Activated T-cell treated with anti-CD3 and anti-CD28 coated beads, Interleukin-2, amount 50 U/mL, for 72 hours (primary cell): ENCODE measurements at places on chromosomes 3 and 15. TPM values are rescaled to one million over a fixed set of nuclear protein-coding genes. Genes with fewer than 3 reads are reported as not detected.

DNA sequence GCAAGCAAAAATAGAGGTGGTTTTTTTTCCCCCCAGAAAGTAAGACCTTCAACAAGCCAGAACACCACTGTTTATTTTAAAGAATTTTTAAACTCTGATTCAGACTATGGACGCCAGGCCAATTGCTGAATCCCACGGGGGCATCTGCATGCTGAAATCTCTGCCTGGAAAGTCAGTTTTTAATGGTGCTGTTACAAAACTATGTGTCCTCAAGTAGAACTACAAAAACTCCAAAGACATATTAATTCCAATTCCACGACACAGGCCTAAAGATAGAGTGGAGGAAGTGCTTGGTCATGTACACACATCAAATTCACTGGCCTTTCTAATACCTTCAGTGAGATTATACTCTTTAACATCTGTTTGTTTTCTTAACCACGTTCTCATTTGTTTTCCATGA, 490.5 kb upstream of the NR2F2 start:
- no peak overlapping the region for H3K4me3 ChIP-seq
- no peaks in the 10 kb centered on the region for H3K27me3 ChIP-seq
- no peak overlapping the region for H3K27ac ChIP-seq

DNA sequence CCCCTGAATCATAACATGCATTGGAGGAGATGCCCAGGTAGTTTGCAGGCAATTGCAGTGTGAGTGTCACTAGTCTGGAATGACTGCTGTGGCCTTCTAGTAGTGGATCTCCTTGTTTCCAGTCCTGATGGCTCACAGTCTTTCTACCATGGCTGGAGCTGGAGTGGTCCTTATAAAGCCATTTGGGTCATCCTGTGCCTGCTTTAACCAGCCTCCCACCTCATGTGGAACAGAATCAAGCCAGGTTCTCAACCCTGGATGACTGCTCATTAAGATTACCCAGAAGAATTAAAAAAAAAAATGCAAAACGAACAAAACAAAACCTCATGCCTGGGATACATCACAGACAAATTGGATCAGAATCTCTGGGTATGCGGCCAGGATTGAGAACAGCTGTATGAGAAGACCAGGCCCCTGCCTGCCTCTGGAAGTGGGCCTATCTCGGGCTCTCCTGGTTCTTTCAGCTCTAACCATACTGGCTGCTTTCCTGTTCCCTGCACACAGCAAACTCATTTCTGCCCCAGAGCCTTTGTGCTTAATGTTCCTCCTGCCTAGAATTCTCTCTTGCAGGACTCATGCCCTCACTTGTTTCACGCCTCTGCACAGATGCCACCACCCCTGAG, 96.4 kb downstream of the ITPR1 start:
- no peak for DNase-seq
- no peak overlapping the region for H3K4me3 ChIP-seq
- no peaks in the 10 kb centered on the region for H3K36me3 ChIP-seq

DNA sequence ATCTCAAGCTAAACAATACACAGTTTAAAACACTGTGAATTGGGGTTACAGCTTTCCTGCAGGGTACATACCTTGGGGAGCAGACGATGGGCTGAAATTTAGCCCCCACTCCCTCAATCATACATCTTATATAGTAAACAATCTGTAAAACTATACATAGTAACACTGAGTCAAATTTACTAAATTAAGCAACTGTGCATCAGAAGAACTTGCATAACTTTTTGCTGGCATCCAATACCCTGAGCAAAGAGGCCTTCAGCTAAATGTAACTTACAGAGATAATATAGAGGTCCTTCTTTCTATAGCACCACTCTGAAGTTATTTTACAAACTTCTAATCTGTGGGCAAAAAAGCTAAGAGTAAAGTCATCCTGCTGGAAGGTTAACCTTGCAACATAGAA, 603.6 kb upstream of the TGFBR2 start:
- peaks cover 5% of the 10 kb centered on the region for H3K4me1 ChIP-seq
- DNase-seq, result no peak
- no peaks in the 10 kb centered on the region for H3K27me3 ChIP-seq
- peaks cover 1% of the 10 kb centered on the region for H3K36me3 ChIP-seq
- H3K27ac ChIP-seq, result no peak overlapping the region

DNA sequence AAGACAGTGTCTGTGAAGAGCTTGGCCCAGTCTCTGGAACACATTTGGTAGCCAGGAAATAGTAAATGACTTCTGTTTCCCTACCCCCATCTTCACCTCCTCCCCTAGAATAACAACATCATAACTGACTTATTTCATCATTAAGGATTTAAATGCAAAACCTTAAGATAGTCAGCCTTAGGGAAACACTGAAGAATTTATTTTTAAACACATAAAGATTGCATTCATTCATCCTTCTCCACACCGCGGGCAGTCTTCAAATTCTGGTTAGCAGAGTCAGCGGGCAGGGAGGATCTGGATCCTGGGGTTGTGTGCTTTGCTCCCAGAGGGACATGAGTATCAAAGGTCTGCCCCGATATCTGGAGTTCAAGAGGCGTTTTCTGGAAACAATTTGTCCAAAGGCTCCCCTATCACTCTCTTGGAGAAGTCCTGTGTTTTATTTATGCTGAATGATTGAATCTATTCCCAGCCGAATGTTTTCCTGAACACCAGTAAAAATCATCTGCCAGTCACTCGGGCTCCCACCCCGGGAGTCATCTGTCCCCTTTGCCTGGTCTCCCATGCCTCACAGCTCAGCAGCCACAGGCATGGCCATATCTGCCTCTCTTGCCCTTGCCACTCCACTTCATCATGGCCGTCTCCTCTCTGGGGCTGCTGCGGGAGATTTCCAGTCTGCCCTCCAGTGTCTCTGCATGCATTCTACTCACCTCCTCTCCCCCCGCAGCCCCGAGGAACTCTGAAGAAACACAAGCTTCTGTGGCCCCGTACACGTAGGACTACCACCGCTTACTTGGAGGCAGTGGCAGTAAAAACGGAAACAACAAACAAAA, 234.7 kb upstream of the CTDSPL start:
- H3K27me3 ChIP-seq, result no peaks in the 10 kb centered on the region
- no peak overlapping the region for H3K4me3 ChIP-seq
- H3K27ac ChIP-seq, result no peak overlapping the region
- H3K4me1 ChIP-seq, result no peaks in the 10 kb centered on the region
- no peaks in the 10 kb centered on the region for H3K36me3 ChIP-seq

DNA sequence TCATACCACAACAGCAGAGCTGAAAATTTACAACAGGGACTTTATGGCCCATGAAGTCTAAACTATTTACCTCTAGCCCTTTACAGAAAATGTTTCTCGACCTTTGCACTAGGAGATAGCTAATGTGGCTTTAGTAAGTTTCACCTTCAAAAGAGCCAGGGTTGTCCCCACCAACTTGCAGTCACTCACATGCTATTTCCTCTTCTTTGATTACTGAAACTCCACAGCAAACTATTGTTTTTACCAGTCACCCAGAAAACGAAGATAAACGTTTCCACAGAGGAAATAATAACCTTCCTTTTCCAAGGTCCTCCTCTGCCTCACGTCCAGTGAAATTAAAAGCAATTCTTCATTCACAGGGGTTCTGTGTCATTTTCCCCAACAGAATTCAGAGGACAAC, 48.2 kb downstream of the WWTR1 start:
- H3K4me1 ChIP-seq, result no peaks in the 10 kb centered on the region
- H3K36me3 ChIP-seq, result no peaks in the 10 kb centered on the region
- DNase-seq, result no peak
- H3K4me3 ChIP-seq, result no peak overlapping the region
- no peak overlapping the region for H3K27ac ChIP-seq

DNA sequence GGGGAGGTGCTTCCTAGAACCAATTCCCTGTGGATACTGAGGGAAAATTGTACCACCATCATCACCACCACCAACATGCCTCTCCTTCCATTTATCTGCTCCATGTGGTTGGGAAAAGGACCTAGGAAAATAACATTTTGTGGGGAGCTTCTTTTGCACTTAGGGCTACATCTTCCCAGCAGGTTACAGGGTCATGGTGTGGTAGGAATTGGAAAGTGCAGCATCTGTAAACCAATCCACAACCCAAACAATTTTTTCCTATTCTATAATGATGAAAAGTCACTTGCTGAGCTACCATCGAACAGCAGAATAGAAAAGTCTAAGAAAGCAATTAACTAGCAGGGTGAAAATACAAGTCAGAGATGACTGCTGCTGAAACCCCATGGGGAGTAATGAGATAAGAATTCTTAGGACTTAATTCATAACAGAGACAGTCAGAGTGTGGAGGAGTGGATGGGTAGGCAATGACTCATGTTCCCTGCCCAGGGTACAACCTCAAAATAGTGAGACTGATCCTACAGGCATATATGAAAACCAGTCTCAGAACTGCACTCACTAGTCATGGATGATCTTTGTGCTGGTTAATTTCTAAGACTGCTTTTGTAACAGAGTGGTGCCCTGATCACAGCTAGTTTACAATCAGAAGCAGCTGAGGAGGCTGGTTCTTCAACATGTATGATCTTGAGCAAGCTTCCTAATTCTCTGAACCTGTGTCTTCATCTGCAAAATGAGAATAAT, 38.1 kb upstream of the LEKR1 start:
- peak; percentile 56 for DNase-seq
- H3K27me3 ChIP-seq, result no peaks in the 10 kb centered on the region
- H3K36me3 ChIP-seq, result no peaks in the 10 kb centered on the region
- H3K27ac ChIP-seq, result peak overlapping the region; percentile 58
- H3K4me1 ChIP-seq, result peaks cover 47% of the 10 kb centered on the region

DNA sequence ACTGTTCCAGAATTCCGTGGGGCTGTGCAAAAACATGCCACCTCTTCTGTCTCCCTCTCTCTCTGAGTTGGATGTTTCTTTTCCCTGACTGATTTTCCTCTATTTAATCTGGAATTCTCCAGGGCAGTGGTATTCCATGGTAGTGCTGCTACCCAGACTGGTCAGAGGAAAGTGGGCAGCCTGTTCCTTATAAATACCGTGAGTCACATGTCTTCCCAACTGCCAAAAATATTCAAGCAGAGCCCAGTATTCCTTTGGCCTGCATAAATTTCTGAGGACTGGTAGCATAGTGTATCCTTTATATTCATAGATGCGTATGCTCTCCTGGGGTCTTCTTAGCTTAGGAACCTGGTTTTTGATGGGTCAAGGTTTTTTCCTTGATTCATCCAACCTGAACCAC, 40.9 kb downstream of the CEMIP start:
- no peaks in the 10 kb centered on the region for H3K36me3 ChIP-seq
- H3K27me3 ChIP-seq, result peaks cover 18% of the 10 kb centered on the region
- no peak overlapping the region for H3K27ac ChIP-seq
- H3K4me1 ChIP-seq, result no peaks in the 10 kb centered on the region
- DNase-seq, result no peak
- no peak overlapping the region for H3K4me3 ChIP-seq

- no peak overlapping the region for H3K27ac ChIP-seq
- no peak for DNase-seq
- H3K4me1 ChIP-seq, result no peaks in the 10 kb centered on the region
- peaks cover 32% of the 10 kb centered on the region for H3K27me3 ChIP-seq
- H3K4me3 ChIP-seq, result no peak overlapping the region
- H3K36me3 ChIP-seq, result no peaks in the 10 kb centered on the region
Measured at GRCh38 chr3:156233876-156234275, 113.5 kb downstream of the KCNAB1 start.

- peaks cover 27% of the 10 kb centered on the region for H3K4me1 ChIP-seq
- no peak overlapping the region for H3K4me3 ChIP-seq
- no peak overlapping the region for H3K27ac ChIP-seq
Measured at GRCh38 chr3:155859859-155860258, 5.6 kb upstream of the SLC33A1 start.

DNA sequence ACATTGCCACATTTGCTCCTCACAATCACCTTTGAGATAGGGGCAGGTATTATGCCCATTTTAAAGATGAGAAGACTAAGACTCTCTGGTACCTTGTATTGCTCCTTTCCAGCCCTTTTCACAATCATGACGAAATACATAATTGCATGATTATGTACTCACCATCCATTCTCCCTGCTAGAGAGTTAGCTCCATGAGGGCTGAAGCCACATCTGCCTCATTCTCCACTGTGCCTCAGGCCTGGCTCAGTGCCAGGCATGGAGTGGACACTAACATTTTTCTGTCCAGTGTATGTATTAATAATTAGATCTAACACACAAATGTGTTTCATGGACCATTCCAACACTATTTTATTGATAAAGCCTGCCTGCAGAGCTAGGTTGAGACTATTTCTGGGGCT, 191.4 kb downstream of the MINAR1 start:
- H3K4me3 ChIP-seq, result no peak overlapping the region
- H3K27ac ChIP-seq, result no peak overlapping the region
- no peaks in the 10 kb centered on the region for H3K36me3 ChIP-seq
- H3K27me3 ChIP-seq, result peaks cover 42% of the 10 kb centered on the region

- peaks cover 5% of the 10 kb centered on the region for H3K4me1 ChIP-seq
- H3K27me3 ChIP-seq, result peaks cover 10% of the 10 kb centered on the region
- H3K4me3 ChIP-seq, result no peak overlapping the region
- DNase-seq, result no peak
- H3K36me3 ChIP-seq, result no peaks in the 10 kb centered on the region
Measured at GRCh38 chr3:127738192-127738840, 65.6 kb downstream of the ABTB1 start.

GRCh38 chr3:73380735-73381532, 243.8 kb downstream of the PDZRN3 start:
- DNase-seq, result no peak
- no peaks in the 10 kb centered on the region for H3K4me1 ChIP-seq
- no peaks in the 10 kb centered on the region for H3K36me3 ChIP-seq
- no peak overlapping the region for H3K4me3 ChIP-seq
- no peaks in the 10 kb centered on the region for H3K27me3 ChIP-seq

- H3K4me1 ChIP-seq, result no peaks in the 10 kb centered on the region
- DNase-seq, result no peak
- no peak overlapping the region for H3K4me3 ChIP-seq
- H3K27me3 ChIP-seq, result no peaks in the 10 kb centered on the region
- H3K27ac ChIP-seq, result no peak overlapping the region
Measured at GRCh38 chr3:106157411-106157810, 288.6 kb upstream of the CBLB start.

- peaks cover 2% of the 10 kb centered on the region for H3K36me3 ChIP-seq
- no peak overlapping the region for H3K27ac ChIP-seq
- H3K27me3 ChIP-seq, result peaks cover 32% of the 10 kb centered on the region
- no peak overlapping the region for H3K4me3 ChIP-seq
Measured at GRCh38 chr3:70640481-70640880, 328.0 kb upstream of the MDFIC2 start.

GRCh38 chr15:93929375-93930094, 301.8 kb upstream of the MCTP2 start:
- no peak for DNase-seq
- no peaks in the 10 kb centered on the region for H3K36me3 ChIP-seq
- no peak overlapping the region for H3K27ac ChIP-seq
- H3K4me3 ChIP-seq, result no peak overlapping the region
- no peaks in the 10 kb centered on the region for H3K4me1 ChIP-seq

GRCh38 chr15:62584301-62585235, 419.5 kb upstream of the C2CD4B start:
- no peaks in the 10 kb centered on the region for H3K36me3 ChIP-seq
- H3K4me1 ChIP-seq, result no peaks in the 10 kb centered on the region
- H3K27me3 ChIP-seq, result peaks cover 8% of the 10 kb centered on the region
- no peak for DNase-seq
- no peak overlapping the region for H3K27ac ChIP-seq

GRCh38 chr3:183583331-183584245, 28.1 kb upstream of the KLHL6 start:
- H3K27me3 ChIP-seq, result no peaks in the 10 kb centered on the region
- no peak for DNase-seq
- H3K4me1 ChIP-seq, result peaks cover 31% of the 10 kb centered on the region
- H3K36me3 ChIP-seq, result no peaks in the 10 kb centered on the region
- no peak overlapping the region for H3K4me3 ChIP-seq

- H3K4me3 ChIP-seq, result no peak overlapping the region
- H3K36me3 ChIP-seq, result peaks cover 7% of the 10 kb centered on the region
- peak overlapping the region; percentile 61 for H3K27ac ChIP-seq
Measured at GRCh38 chr3:113628316-113628715, 68.1 kb downstream of the USF3 start.

The CCR9 gene
- 0.14 TPM for total RNA-seq

The ISL2 gene
- total RNA-seq, result 0.83 TPM

The CPA3 gene
- total RNA-seq, result not detected

The SCG3 gene
- total RNA-seq, result not detected

The GPR62 gene
- total RNA-seq, result not detected

The HYKK gene
- 2.8 TPM for total RNA-seq

The TERC gene
- total RNA-seq, result 23.0 TPM
